ENCODE measurements at places on chromosomes 5 and 9.

DNA sequence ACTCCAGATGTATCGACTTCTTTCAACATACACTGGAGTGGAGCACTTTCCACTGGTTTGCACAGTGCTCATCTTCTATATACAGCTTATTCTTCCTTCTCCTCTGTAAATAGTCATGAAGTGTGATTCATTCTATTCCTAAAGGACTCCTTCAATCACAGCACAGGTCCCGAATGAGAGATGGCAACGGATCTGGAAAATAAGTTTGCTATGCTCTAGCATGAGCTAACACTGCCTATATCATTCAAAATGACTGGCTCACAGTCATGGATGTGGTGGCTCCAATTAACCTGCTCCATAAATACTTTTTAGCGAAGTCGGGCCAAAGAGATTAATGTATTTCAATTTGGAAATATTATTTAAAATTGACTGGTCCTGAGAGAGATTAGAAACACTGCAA is 272.1 kb upstream of the CDH6 start:
- no peak for DNase-seq

DNA sequence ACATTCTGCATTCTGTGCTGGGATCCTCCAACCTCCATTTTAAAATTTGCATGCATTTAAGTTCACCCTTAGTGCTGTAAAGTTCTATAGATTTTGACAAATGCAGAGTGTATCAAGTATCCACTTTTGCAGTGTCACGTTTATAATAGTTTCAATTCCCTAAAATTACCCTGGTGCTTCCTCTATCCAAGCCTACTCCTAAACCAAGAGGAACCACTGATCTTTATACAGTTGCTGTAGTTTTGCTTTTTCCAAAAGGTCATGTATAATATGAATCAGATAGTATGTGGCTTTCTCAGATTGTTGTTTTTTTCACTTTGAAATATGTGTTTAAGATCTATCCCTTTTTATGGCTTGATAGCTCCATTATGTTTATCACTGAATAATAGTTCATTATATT is 468.4 kb upstream of the CDH6 start:
- no peak for DNase-seq

- DNase-seq = no peak
Measured at GRCh38 chr9:113817171-113817570, 58.9 kb upstream of the ZNF618 start.

DNA sequence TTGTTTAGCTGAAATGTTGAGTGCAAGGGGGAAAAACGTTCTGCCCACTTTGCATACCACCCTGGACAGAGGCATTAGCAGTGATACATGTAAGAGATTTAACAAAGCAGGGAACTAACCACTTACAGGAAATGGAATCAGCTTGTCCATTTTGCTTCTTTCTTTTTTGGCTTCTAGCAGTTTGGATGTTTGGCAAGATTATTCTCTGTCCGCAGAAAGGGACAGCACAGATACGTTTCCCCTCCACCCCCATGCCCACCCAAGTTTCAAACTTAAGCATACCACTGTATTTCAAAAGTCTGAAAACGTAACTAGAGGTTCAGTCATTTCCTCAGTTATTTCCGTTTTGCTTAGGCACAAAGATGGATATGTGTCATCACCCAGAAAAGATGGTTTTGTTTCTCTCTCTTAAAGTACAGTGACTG is 118.4 kb downstream of the GDNF start:
- peak; percentile 59 for DNase-seq

DNA sequence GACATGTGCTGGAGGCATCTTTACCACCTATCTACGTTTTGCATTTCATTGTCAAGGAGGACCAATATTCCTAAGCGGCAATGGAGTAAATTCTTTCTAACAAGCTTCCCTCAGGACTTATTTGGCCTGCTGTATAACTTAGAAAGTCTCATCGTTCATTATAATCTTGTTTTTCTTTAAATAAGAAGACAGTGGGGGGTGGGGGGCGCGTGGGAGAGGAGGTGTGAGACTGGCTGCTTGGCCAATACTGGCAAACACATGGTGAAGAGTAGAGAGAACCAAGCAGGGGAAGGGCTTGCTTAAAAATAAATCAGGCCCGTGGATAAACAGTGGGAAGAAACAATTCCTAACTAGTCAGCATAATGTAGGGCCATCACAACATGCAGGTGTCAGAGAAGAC is 217.2 kb downstream of the GRIA1 start:
- DNase-seq = no peak

- no peak for DNase-seq
Measured at GRCh38 chr5:57315941-57316340, 142.1 kb downstream of the GPBP1 start.

- DNase-seq = no peak
Measured at GRCh38 chr5:179160584-179160983, 100.4 kb downstream of the ZNF354C start.

- no peak for DNase-seq
Measured at GRCh38 chr9:131728546-131728910, 11.3 kb downstream of the RAPGEF1 start.

- no peak for DNase-seq
Measured at GRCh38 chr9:135241381-135242048, 154.0 kb downstream of the OLFM1 start.

GRCh38 chr5:132385326-132386105 is 16.0 kb downstream of the SLC22A5 start:
- DNase-seq = peak; percentile 73

GRCh38 chr5:132750471-132751230 is 3.4 kb downstream of the CCNI2 start:
- DNase-seq = no peak

DNA sequence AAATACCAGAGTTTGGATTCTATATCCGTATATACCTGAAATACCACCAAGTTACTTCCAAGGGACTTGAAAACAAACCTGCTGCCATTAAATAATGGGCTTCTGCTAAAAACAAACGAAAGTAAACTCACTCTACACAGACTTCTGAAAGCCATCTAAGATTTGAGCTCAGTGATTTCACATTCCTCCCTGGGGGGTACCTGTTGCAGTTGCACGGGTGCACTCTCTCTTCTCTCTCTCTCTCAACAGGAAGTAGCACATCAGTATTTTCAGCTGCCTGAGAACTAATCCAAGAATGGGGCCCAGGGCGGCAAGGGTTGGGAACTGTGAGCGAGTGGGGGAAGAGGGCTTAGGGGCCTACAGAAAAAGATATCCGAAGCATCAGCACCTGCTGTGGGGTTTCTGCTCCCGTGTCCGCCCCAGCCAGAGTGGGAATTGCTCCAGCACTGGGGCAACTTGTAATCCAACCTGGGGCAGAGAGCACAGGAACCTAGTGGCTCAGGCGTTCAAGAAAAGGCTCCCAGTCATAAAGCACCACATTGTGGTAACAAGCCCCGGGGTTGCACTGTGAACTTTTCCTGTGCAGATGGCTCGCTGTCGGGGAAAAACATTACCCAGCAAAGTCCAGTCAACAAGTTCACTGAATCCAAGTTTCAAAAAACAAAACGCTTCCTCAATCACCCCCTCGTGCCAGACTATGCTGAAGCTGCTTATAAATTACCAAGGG is 99.8 kb downstream of the EFNA5 start:
- peak; percentile 57 for DNase-seq

DNA sequence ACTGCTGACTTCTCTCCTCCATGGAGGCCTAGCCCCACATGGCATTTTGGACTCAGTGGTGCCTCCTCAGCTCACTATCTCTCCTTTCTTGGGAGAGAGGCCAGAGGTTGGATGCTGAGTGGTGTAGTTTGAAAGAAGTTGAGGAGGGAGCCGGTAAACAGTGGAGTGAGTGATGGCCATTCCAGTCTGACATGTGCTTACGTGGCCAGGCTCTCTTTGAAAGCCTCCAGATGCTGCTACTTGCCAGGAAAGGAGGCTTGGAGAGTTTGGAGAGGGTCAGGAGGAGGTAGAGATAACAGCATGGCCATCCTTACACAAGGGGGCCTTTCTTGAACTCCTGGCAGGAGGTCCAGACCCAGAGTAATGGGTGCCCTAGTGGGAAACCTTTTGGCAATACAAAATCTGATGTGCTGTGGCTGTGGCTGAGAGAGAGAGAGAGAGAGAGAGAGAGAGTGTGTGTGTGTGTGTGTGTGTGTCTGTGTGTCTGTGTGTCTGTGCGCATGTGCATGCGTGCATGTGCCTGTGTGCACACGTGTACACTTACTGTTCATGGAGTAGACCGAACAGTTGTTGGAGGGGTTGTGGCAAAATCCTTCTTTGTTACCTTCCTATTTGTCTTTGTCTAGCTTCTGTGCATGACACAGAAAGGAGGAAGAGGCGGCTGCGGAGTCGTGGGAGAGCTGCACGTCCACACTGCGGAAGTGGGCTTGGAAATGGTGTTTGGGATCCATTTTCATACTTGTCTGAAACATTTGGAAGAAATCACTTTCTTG is 37.8 kb downstream of the RALGPS1 start:
- DNase-seq = no peak

DNA sequence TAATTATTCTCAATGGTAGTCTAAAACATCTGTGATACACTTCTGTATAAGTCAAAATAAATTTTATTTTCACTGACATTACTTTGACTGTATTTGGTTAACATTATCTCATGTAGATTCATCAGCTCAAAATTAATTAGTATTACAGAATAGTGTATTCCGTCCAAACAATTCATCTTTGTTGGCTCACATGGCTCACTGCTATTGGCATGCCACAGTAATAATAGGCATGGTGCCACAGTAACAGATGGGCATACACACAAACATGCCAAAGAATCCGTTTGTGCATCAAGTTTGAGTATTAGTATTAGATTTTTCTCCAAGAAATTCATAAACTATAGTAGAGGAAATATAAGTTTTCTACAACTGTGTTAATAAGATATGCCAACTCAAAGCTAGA is 14.2 kb downstream of the AP3B1 start:
- no peak for DNase-seq

- peak; percentile 80 for DNase-seq
Measured at GRCh38 chr5:68464424-68464823, 248.9 kb downstream of the PIK3R1 start.

DNA sequence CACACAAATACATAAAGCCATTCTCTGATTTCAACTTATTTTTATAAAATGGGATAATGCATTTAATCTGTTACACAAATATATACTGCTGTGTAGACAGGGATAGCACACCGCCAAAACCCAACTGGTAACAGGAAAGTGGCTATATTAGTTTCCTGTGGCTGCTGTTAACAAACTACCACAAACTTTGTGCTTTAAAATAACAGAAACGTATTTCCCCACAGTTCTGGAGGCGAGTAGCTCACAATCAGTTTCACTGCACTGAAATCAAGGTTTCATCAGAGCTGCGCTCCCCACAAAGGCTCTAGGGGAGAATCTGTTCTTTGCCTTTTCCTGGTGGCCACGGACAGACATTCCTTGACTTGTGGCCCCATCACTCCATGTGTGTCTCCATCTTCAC is 94.0 kb downstream of the MLLT3 start:
- DNase-seq = no peak

GRCh38 chr9:121963528-121963995 is 129.5 kb downstream of the TTLL11 start:
- DNase-seq = peak; percentile 10

DNA sequence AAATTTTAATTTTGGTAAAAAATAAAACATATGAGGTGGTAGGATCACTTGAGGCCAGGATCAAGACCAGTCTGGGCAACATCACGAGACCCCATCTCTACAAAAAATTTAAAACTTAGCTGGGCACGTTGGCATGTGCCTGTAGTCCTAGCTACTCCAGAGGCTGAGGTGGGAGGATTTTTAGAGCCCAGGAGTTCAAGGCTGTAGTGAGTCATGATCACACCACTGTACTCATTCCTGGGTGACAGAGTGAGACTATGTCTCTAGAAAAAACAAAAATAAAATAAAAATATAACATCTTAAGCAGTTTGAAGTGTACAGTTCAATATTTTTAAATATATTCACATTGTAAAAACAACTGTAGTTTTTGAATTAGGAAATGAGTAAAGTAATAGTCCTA is 108.3 kb downstream of the SMIM15 start:
- peak; percentile 24 for DNase-seq

GRCh38 chr9:91562416-91562815 is 138.8 kb upstream of the NFIL3 start:
- DNase-seq = no peak

DNA sequence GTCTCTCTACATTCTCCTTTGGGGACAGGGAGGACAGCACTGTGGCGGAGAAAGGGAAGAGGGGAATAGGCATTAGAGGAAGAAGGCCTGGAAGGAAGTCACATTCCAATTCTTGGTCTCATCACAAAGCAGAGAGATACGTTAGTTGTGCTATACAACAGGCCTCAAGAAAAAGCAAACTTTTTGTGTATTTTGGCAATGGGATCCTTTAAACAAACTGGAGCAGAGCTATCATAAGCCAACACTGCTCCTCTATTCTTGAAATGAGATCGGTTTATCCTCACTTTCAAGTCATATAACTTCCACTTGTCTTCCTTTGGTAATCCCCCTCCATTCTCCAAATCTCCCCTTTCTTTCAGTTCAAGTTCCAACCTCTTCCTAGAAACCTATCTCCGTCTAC is 6.5 kb downstream of the DENND1A start:
- no peak for DNase-seq

DNA sequence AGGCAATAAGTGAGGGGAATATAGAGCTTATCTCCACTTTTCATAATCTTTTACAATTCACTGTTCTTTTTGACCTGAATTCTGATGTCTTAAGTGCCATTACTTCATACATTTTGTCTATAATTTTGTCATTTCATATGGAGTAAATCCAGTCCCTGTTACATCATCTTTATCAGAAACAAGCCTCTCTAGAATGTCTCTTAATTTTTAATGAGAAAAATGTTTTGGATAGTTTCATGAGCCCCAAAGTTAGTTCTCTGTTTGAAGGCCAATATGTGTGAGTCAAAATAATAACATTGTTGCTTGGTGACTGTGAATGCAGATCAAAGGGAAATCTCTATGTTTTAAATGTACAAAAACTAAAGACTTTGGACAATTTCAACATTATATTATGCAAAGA is 329.6 kb upstream of the ARRDC3 start:
- no peak for DNase-seq

DNA sequence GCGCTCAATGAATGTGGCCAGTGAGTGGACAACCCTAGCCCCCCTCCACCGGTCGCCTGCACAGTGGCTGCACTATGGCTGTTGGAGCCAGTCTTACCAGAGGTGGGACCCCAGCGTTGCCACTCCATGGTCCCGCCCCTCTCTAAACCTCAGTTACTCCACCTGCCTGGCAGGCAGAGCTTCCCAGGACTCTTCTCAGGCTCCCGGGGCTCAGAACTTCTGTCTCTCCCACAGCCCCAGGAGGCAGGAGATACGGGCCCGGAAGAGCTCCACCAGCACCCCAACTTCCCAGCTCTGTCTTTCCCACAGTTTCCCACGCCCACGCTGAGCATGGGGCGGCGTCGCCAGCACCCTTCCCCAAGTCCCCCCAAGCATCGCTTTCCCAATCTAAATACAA is 975 bp downstream of the RASGEF1C start:
- DNase-seq = no peak

DNA sequence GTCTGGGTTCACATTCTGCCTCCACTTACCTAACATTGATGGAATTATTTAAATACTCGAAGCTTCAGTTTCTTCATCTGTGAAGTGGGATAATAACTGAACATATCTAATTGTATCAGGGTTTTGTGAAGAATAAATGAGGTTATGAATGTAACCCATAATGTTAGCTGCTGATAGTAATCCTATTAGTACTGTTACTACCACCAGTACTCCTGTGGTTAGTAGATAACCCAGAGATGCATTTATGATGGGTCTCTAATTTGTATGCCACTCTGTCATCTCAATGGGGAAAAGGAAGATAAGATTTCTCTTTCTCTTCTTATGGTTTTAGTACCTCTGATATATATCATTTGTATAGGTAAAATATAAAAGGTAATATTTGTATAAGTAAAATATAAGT is 16.0 kb downstream of the CPEB4 start:
- no peak for DNase-seq

All from RPMI7951 (cell line).